Forelimb muscle (tissue), 1 donor: ENCODE measurements at places on chromosomes 7 and 10. TPM values are rescaled to one million over a fixed set of nuclear protein-coding genes. Genes with fewer than 3 reads are reported as not detected.

The ERVW-1 gene
- polyA plus RNA-seq, result 1.4 TPM

The CNNM1 gene
- 0.03 TPM for polyA plus RNA-seq

The OLAH gene
- polyA plus RNA-seq, result 0.08 TPM

The CCDC172 gene
- polyA plus RNA-seq, result not detected

The SDHAF3 gene
- 18.9 TPM for polyA plus RNA-seq

The CYP17A1 gene
- 1.1 TPM for polyA plus RNA-seq

The CDH23 gene
- 4.1 TPM for polyA plus RNA-seq

The AOC1 gene
- not detected for polyA plus RNA-seq

The TFPI2 gene
- 1.6 TPM for polyA plus RNA-seq
